NCI-H460 (cell line): ENCODE measurements at places on chromosomes 2 and 18. TPM values are rescaled to one million over a fixed set of nuclear protein-coding genes. Genes with fewer than 3 reads are reported as not detected.

The SERPINB4 gene
- total RNA-seq, result not detected in 2 replicates

DNA sequence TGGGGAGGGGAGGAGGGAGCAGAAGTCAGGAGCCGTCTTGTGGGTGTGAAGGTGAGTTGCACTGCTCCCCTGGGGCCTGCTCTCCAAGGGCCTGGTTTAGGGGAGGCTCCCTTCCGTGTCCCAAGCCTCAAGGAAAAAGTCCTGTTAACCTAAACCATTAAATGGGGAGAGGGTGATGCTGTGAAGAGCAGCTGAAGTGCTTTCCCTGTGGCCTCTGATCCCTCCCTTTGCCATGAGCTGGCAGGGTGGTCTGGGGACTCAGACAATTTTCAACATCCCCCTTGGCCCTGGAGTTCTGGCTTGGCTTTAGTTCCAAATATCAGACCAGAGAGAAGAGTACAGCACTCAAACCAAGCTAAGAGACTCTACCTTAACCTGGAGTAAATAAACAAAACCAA, 692 bp upstream of the POMC start:
- no peak for DNase-seq

The IL1R2 gene
- total RNA-seq, result 0.37 and 1.2 TPM in 2 replicates

GRCh38 chr2:179449010-179449409, 184.4 kb upstream of the SESTD1 start:
- DNase-seq, result no peak

DNA sequence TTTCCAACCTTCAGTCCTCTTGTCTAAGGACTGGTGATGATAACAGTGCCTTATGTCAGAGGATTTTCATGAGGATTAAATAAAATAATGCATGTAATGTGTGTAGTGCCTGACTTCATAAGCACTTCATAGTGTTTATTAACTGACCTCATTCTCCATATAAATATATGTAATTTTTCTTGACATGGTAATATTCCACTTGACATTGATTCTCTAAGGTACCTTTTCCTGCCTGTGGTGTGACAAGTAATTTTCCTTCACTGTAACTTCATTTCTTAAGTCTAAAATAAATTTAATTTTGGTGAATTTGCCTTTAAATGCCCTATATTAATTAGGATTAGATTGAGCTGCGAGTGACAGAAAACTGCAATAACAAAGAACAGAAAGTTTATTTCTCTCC, 27.3 kb downstream of the SLC20A1 start:
- DNase-seq, result no peak

The GALNT3 gene
- 0.92 and 1.1 TPM in 2 replicates for total RNA-seq

GRCh38 chr18:22434973-22435608, 17.4 kb upstream of the CTAGE1 start:
- no peak for DNase-seq

- no peak for DNase-seq
Observed at GRCh38 chr2:10158681-10159080, 36.1 kb downstream of the RRM2 start.

The PDE11A gene
- 0.07 TPM in 1 of 2 replicates, not detected in the other for total RNA-seq

DNA sequence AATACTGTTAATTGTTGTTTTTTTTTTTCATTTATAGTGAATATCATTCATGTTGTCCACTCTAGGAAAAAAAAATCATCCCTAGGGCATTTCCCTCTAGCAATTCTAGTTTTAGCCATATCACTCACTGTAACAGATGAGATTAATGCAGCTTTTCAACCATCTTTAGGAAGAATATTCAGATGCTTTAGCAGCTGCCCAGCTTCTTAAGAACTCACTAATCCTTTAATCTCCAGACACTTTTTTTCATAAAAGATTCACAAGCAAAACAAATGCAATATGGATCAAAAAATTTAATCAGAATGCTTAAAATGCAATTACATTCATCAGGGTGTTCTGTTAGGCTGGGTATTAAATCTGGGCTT, 692.6 kb downstream of the ERBB4 start:
- DNase-seq, result no peak

DNA sequence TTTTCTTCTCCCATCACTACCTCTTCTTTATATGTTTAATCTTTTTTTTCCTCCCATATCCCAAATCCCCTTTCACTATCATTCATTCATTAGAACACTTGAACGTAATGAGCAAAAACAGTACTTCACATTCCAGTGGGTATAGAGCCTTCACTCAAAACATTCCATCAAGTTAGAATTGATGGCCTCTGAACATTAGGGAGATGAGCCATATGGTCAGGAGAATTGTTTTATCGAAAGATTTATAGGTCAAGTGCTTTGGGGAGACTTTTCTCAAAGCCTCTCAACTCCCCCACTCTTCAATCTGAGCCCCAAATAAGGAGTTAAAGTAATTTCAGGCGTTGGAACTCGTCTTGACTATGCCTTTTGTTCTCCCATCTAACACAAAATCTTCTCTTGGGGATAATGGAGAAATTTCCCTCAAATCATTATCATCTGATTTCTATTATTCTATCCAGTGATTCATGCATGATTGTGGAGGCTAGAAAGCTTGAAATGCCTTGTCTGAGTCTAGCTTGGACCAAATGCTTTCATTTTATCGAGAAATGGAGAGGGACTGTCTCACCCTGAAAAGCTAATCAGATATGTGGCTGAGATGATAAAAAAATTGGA, 79.2 kb downstream of the KIAA2012 start:
- no peak for DNase-seq

GRCh38 chr2:212477571-212477970, 61.0 kb downstream of the ERBB4 start:
- DNase-seq, result no peak

DNA sequence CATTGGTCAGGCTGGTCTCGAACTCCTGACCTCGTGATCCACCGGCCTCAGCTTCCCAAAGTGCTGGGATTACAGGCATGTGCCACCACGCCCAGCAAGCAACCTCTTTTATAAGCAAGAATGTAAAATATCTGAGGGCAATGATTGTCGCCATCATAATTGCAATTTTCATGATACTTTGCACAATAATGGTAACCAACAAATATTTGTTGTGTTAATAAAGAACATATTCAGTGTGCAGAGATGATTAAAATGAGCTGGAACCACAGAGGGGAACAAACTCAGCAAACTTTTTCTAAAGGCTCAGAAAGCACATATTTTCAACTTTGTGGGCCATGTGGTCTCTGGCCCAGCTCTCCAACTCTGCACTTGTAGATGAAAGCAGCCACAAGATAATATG, 115.2 kb upstream of the SIX2 start:
- DNase-seq, result no peak

GRCh38 chr18:67265464-67266245, 250.9 kb downstream of the DSEL start:
- no peak for DNase-seq
